ENCODE measurements at places on chromosomes 12 and 14.

GRCh38 chr14:71996610-71997009 lies 64.4 kb downstream of the RGS6 start:
- no peak for DNase-seq

DNA sequence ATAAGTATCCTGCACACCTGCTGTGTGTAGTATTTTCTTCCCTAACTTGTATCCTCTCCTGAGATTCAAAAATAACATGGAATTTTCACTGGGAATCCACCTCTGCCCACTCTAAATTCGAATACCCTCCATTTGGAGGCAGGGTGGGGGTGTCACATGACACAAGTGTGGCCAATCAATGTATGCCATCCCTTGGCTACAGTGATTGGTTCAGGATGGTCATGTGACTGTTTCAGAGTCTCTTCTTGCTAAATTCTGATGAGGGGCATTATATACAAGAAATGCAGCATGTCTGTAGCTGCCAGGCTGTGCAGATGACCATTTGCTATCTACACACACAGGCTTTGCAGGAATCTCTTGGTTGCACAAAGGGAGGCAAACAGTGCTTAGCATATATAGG lies 86.8 kb upstream of the TMEM132C start:
- no peak for DNase-seq

GRCh38 chr12:82695531-82695930 lies 8.8 kb downstream of the TMTC2 start:
- no peak for DNase-seq

DNA sequence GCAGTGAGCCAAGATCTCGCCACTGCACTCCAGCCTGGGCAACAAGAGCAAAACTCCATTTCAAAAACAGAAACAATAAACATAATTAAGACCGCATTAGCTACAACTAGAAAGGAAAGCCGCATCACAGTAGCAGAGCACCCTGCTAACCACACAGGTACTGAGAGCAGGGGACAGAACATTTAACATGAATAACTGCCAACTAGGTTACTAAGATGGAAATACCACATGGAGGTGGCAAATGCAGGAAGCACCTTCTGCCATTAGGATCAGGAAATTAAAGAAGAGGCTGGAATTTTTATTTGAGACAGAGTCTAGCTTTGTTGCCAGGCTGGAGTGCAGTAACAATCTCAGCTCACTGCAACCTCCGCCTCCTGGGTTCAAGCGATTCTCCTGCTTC lies 41.9 kb downstream of the CDC42BPB start:
- DNase-seq: no peak

GRCh38 chr14:37063467-37064240 lies 108.8 kb downstream of the SLC25A21 start:
- DNase-seq: no peak

DNA sequence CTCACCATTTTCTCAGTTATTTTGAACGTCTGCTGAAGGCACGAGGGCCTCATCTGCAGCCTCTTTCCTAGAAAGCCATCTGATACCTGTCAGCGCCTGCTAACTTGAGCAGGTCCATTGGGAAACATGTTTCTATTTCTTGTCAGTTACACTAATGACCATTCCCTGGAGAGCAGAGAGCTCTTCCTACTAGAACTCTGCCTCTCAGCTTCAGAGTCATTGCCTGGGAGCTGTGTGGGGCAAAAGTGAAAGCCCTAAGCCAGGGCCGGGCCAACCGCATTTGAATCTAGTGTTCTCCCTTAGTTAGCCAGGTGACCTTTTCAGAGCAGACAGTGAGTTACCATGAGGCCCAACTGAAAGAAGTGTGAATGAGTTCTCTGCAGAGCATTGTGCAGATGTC lies 135.8 kb downstream of the EML1 start:
- DNase-seq: no peak

DNA sequence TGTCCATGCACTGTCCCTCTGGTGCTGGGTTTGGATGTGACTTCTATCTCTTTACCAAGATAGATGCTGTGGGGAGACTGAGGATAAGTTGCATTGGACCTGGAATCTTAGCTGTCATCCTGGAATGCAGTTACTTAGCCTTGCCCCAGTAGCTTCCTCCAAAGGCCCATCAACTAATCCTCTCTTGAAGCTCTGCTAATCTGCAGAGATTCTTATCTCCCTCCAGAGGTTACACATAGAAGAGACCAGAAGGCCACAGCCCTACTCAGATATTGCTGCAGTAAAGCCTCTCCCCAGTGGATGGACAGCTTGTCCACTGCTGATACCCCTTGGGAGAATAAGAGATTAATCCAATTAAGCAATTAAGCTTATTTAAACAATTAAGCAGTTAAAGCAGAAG lies 867.2 kb downstream of the BCL11B start:
- DNase-seq: no peak

GRCh38 chr12:3456809-3457208 lies 34.2 kb upstream of the PRMT8 start:
- no peak for DNase-seq

DNA sequence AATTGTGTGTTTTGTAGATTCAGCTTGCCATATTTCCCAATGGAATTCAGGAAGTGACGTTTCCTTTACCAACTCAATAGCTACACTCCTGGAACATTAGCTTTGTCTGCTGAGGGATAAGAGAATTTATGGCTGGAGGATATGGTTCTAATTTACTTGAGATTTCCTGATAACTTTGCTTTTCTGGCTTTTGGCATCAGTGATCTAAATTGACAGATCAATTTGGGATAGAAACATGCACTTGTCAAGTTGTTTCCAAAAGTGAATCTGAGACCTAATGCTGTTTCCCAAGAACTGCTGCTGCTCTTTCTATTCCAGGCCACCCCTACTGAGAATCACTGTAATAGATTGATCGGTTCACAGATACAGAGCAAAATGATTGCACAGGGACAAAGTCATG lies 43.2 kb downstream of the MGAT4C start:
- no peak for DNase-seq

DNA sequence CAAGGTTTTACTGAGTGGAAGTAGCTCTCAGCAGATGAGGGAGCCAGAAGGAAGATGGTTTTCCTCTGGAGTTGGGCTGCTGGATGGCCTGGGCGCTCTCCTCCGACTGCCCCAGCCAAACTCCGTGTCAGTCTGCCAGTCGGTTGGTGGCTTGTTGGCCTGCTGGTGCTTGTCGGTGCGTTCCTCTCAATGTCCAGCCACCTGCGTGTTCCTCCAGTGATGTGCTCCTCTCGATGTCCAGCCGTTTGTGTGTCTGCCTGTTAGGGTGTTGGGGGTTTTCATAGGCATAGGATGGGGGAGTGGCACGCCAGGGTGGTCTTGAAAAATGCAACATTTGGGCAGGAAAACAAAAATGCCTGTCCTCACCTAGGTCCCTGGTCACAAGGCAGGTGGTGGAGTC lies 37.0 kb upstream of the LDHB start:
- no peak for DNase-seq

GRCh38 chr12:51401020-51401419 lies 9.8 kb upstream of the GALNT6 start:
- DNase-seq: no peak

DNA sequence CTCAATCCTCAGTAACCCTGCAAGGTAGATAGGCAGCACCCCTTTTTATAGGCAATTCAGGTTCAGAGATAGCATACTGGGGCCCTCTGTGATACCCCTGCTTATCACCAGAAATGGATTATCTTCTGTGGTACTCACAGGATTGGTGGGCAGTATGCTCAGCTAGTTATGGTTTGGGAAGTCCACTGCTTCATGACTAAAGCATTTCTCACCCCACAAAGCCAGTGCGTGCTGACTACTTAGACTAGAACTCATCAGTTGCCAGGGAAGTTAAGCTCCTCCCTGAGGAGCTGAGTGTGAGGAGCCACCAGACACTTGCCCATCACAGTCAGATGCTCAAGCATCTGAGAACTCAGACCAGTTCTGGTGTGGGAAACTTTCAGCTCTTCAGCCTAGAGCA lies 76.3 kb downstream of the SCAF11 start:
- no peak for DNase-seq

- no peak for DNase-seq
Measured at GRCh38 chr14:69726761-69727511, 40.0 kb upstream of the SRSF5 start.

DNA sequence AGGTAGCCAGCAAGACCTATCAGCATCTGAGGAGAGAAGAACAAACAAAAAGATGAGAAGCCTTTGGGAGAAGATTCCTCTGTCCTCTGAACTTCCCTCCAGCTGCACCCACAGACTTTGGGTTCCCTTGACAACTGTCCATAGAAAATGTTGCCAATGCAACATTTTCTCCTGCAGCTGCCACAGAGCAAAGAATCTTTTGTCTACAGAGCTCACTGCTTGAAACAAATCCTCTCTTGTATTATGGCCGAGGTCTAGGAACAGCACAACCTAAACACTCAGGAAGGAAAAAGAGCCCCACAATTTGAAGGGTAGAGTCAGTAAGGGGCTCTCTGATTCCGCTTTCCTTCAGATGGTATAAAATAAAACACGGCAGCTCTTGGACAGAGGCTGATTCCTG lies 14.3 kb downstream of the POMT2 start:
- DNase-seq: no peak

DNA sequence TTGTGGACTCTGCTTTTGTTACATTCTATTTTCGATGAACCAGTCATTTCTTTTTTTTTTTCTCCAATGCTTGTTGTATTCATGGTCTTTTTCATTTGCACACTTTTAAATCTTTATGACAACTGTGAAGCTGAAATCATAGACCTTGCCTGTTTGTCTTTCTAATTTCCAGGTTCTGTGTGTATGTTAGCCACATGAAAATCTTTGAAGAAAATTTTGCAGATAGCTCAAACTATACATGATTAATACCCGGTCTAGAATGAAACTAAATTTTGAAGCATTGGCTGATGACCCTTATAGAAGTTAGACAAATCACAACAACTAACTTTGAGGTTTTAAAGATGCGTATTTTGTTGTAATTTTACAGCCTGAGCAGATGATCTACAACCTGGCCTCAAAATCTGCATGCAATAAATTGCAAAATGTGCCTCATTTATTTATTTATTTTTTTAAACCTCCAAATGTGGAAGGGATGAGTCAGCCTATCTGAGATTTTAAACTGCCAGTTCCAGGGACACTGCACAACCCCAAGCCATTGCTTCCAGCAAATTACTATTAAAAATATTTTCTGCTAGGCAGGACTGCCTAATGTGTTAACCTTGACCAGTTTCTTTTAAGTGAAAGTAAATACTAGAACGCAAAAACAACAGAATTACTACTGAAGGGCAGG lies 96.3 kb upstream of the NAV3 start:
- DNase-seq: no peak

GRCh38 chr14:50242566-50243310 lies 11.4 kb upstream of the SOS2 start:
- no peak for DNase-seq

DNA sequence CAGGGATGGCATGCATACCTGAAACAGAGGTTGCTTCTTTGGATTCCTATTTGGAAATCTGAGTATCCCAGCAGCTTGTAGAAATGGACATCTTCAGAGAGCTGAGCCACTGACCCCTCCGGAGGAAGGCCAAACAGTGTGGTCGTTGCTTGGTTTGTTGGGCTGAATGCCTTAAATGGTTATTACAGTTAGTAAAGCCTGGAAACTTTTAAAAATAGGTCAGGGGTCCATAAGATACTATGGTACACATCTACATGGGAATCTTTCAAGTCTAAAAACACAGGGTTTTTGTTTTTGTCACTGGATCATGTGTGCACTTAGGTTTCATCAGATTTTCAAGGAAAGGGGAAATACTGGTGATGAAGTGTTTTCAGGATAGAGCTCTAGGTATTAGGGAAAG lies 7.7 kb downstream of the DYRK2 start:
- DNase-seq: no peak

DNA sequence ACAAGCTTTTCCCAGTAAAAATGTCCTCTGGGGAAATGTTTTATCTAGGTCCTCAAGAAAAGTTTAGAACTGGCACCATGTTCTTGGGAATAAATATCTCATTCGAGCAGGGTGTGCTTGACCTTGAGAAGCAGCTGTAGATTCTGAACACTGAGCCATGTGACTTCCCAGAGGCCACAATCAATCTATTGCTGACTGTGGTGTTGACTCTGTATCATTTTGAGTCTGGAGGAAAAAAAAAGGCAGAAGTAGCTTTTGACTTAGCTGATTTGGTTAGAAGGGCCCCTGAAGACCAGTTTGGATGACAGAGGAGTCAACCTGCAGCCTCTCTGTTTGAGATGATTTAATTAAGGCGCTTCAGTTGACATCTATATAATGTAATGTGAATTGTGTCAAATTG lies 592.4 kb upstream of the SEL1L start:
- no peak for DNase-seq

DNA sequence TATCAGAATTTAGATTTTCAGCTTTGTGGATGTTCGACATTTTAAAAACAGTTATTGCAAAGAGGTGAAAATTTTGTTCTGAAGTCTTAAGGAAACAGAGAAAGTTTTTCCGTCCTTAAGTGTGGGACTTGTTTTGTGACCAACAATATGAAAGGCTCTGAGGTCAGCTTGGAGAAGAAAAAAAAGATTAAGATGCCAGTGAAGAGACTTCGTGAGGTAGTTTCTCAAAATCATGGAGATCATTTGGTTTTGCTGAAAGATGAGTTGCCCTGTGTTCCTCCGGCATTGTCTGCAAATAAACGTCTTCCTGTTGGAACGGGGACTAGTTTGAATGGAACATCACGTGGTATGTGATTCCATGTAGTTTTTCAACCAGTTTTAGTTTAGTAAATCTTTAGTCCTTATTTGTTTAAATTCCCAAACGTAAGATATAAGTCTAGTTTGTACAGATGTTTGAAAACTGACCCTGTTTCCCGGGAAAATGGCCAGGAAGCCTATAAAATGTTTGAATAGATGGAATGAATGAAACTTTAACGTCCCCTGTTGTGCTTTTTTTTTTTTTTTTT lies 682 bp downstream of the KIAA0586 start:
- DNase-seq: no peak

DNA sequence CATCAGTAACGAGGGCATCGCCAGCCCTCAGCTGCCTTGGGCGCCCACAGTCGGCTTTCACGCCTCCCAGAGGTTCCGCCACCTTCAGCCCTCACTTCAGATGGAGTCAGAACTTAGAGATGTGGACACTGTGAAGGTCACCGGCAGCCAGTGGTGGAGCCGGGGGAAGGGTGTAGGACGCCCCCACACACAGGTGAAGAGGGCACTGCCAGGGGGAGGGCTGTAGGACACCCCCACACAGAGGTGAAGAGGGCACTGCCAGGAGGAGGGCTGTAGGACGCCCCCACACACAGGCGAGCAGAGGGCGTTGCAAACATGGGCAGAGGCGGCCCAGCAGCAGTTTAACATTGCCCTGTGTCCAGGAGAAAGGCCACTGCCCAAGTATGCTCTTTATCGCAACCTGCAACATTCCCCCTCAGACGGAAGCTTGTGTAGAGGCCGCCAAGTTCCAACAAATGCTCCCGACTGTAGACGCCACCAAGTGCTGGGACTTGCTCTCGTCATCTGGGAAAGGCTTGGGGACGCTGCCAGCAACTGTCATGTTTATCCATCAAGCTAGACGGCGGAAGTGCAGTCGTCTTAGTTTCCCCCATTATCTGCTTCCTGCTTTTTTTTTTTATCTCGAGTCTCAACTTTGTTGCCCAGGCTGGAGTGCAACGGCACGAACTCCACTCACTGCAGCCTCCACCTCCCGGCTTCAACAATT lies 4.9 kb upstream of the ANKLE2 start:
- DNase-seq: no peak

GRCh38 chr12:85244561-85244960 lies 35.5 kb upstream of the ALX1 start:
- no peak for DNase-seq

All from keratinocyte (primary cell).